ENCODE measurements at places on chromosomes 6 and 20. TPM values are rescaled to one million over a fixed set of nuclear protein-coding genes. Genes with fewer than 3 reads are reported as not detected.
A peak's percentile ranks its signal among the peaks of the same experiment; 100 is the strongest.

C6orf15 gene
- not detected for polyA plus RNA-seq

DNA sequence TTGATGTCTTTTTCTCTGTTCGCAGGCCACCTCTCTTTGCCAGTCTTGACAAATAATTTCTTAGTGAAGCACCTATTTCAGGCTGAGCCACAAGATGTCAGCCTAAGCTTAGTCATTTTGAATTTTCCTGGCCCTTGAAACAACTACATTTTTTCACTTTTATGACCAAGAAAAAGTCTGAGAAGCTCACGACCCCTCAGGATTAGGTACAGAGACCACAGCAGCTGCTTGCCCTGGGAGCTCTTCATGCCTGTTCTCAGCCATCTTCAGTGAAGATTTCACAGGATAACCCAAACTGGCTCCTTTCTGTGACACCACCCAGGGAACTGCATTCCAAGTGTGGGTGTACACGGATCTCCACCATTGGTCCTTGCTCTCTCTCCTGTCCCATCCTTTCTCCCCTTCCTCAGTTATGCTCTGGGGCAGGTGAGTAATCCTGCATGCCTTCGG is 38.4 kb upstream of the SPTLC3 start:
- peak; percentile 65 for DNase-seq

- no peak for DNase-seq
Measured at GRCh38 chr20:3648951-3649350, 14.2 kb downstream of the GFRA4 start.

GRCh38 chr6:168047841-168048723 is 30.9 kb downstream of the FRMD1 start:
- DNase-seq, result no peak

- no peak for DNase-seq
Measured at GRCh38 chr6:158061361-158061708, 79.7 kb downstream of the SYNJ2 start.

Data from cardiac muscle cell (in vitro differentiated cells and primary cell).